Gastrocnemius medialis (tissue), 4 donors: ENCODE measurements at places on chromosomes 2 and 18.

DNA sequence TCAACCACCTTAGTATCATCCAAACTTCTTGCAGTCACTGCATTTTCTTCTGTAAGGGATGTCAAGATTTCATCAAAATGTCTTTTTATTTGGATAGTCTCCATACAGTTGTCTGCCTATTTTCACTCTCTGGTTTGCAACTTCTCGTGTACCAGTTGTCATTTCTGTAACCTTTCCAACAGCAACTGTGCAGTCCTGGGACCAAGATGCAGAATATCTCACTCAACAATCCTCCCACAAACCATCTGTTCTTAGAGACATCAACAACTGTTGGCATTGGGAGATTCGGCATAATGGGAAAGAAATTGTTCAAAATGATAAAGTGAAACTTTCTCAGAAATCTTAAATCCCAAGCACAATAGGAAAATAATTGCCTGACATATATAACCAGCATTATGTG, 933.6 kb upstream of the SLC39A10 start:
- DNase-seq = no peak

DNA sequence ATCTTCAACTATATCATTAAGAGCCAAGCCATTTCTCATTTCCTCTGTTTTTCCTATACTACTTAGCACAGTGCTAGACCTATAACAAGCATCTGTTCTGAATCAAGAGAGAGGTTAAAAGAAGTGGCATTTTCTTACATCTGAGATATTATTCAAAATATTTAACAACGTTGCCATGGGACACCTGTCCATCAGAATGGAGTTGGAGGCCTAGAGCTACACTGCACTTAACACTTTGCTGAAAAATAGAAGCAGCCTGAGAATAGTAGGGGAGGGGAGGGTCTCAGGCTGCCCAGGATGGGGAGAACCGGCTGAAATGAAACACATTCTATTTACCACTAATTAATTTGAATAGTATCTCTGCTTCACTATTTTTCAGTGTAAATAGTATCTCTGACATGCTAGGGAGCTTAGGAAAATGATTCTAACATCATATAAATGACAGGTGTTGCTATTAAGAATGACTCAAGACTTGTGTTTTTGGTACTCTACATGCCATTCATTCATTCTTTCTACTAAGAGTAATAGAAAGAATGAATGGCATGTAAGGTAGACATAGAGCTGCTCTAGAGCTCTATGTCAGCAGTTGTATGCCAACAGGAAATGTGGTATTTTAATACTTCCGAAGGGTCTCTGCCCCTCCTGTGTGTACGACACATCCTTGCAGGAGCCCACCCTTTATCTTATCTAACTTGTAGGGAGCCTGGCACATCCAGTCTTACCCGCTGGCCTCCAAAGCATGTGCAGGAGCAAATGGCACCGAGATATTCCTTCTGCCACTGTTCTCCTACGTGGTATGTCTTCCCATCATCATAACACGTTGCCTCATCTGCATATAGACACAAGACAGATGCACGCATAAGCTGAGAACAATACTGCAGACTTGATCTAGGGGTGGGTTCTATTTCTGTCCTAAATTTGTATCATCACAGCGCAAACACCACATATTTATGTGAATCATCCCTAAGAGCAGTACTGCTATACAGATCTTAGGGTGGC, 52.6 kb downstream of the ATIC start:
- no peak for DNase-seq

DNA sequence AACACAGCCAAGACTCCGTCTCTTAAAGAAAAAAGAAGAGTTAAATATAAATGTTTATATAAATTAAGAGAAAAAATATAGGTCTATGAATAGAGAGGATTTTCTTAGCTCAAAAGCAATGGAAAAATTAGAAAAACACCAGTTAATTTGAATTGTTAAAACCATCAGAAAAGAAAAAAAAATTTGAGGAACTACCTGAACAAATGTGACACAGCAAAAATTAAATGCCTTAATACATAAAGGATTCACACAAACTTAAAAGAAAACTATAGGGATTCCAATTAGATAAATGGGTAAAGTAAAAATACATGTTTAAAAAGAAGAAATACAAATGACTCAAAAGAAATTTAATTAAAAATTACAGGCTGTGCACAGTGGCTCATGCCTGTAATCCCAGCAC, 147.9 kb upstream of the DNMT3A start:
- no peak for DNase-seq

- no peak for DNase-seq
These were observed 48.1 kb upstream of the CTIF start for GRCh38 chr18:48490641-48491293.

- no peak for DNase-seq
These were observed 49.2 kb upstream of the TEX51 start for GRCh38 chr2:126849486-126849885.

GRCh38 chr2:105856581-105856980, 111.9 kb downstream of the NCK2 start:
- DNase-seq = no peak

DNA sequence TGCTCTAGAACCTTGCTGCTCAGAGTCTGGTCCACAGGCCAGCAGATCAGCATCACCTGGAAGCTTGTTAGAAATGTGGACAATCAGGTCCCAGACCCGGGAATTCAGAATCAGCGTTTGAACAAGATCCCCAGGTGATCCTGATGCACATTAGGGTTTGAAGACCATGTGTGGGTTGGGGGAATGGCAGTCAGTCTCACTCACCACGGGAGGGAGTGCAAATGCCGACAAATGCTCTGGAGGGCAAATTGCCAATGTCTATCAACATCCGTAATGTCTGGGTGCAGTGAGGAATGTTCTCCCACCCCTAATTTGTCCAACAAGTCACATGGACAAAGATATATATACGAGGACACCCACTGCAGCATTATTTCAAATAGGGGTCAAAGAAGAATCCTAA, 34.5 kb downstream of the INPP5D start:
- no peak for DNase-seq

DNA sequence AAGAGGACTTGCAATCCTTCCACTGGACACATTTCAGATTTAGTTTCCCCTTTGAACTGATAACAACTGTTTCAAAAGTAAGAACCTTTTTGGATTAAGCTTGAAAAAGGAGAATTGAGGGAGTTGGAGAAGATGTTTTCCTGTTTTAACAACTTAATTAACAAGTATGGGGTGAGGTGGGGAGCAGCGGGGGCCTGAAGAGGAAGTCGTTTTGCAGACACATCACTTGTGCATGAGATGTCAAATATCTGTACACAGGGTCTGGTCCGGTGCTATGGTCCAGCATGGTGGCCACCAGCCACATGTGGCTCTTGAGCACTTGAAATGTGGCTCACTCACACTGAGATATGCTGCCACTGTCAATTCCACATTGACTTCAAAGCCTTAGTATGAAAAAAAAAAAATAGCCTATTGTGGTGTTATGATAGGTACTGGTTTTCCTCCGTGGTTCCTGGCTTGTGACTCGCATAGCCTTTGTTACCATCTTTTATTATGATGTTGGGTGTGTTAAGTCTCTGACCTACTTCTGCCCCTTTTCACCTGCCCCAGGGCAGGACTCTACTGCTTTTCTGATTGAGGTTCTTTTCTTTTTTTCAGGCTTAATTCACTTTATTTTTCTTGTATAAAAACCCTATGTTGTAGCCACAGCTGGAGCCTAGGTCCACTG, 205.5 kb downstream of the BCL2 start:
- DNase-seq = no peak

GRCh38 chr2:135617501-135618015, 86.3 kb downstream of the R3HDM1 start:
- DNase-seq = no peak

DNA sequence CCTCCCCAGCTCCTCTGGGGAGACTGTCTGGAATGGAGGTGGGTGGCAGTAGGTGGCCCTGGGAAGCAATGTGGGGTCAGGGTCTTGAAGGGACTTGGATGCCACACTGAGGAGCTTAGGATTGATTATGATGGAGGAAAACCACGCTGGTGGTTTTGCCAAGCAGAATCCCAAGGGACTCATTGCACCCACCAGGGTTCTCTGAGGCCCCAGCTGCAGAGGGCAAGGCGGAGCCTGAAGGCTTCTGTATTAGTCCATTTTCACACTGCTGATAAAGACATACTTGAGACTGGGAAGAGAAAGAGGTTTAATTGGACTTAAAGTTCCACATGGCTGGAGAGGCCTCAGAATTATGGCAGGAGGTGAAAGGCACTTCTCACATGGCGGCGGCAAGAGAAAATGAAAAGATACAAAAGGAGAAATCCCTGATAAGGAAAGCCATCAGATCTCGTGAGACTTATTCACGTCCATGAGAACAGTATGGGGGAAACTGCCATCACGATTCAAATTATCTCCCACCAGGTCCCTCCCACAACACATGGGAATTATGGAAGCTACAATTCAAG, 87.2 kb upstream of the YWHAQ start:
- no peak for DNase-seq

GRCh38 chr2:145631561-145631960, 1111.6 kb upstream of the ZEB2 start:
- no peak for DNase-seq

- no peak for DNase-seq
These were observed 65.6 kb downstream of the CYP26B1 start for GRCh38 chr2:72082021-72082601.

DNA sequence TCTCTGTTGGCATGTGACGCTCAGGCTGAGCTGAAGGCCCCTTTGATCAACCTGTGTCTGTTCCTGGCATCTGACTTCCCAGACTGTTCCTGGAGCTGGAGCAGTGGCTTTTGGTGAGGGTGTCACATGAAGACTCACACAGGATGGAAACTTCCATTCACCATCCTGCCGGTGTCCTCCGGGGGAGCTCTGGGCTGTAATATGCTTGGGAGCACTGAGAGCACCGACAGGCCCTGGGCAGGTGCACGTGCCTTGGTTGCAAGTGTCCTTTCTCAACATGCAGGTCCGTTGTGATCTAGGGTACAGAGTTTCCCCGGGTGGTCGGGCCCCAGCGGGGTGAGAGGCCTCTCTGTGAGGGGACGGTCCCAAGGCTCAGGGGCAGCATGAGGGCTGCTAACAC, 24.8 kb upstream of the GBX2 start:
- no peak for DNase-seq

- no peak for DNase-seq
These were observed 231.7 kb upstream of the CCDC150 start for GRCh38 chr2:196407675-196408264.

DNA sequence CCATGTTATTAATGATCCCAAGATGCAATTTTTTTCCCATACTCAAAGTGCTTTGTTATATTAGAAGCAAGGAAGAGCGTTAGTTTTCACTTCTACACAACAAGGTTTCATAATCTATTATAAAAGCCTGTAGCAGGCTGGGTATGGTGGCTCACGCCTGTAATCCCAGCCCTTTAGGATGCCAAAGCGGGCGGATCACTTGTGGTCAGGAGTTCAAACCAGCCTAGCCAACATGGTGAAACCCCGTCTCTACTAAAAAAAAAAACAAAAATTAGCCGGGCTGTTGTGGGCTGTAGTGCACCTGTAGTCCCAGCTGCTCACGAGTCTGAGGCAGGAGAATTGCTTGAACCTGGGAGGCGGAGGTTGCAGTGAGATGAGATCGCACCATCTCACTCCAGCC, 19.0 kb upstream of the SERPINB2 start:
- DNase-seq = no peak

- DNase-seq = no peak
These were observed 48.0 kb downstream of the EFEMP1 start for GRCh38 chr2:55875434-55876135.

GRCh38 chr2:42182654-42183308, 13.6 kb downstream of the EML4 start:
- DNase-seq = no peak

DNA sequence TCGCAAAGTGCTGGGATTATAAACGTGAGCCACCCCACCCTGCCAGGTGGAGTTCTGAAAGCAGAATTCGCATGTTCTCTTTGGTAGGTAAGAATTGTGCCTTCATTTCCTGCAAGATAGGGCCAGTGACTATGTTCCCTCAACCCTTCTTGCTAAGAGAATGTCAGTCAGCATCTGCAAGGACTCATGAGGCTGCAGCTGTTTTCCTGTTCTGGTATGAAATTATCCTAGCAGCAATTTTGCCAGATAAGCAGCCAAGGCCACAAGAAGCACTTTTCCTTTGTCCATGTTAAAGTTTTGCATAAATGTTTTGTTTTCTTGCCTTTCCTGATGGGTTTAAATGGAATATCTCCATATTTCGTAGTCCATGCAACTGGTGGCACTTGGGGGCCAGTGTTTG, 6.8 kb upstream of the ARHGAP28 start:
- DNase-seq = no peak

DNA sequence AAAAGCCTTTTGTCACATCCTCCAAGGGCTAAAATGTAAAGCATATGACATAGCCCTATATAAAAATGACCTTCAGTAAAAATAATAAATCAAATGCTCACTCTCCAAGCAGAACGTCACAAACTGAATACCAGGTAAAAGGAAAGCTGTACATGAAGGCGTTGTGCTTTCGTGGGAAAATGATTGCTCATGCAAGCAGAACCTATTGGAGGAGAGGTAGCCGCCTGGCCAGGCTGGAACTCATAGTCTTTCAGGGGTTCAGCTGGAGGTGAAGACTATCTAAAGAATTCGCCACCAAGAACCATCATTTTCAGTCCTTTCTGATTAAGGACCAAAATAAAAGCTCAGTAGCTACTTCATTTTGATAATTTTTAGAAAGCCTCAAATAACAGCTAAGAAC, 44.7 kb downstream of the ANKRD44 start:
- no peak for DNase-seq

DNA sequence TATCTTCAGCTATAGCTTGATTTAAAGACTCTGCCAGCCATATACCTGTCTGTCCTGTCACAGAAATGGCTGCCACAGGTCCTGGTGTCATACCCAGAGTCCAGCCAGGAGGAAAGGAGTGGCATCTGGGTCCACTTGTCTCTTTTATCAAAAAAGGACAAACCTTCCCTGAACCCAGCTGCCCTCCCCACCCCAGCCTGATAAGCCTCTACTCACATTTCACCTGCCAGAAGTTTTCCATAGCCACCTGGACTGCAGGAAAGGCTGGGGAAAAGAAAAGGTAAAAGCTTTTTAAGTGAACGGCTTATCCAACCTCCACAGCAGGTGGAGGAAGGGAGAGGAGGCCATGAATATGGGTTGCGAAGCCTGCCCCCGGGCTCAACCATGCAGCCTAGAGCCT, 32.8 kb downstream of the TMEM163 start:
- DNase-seq = no peak

DNA sequence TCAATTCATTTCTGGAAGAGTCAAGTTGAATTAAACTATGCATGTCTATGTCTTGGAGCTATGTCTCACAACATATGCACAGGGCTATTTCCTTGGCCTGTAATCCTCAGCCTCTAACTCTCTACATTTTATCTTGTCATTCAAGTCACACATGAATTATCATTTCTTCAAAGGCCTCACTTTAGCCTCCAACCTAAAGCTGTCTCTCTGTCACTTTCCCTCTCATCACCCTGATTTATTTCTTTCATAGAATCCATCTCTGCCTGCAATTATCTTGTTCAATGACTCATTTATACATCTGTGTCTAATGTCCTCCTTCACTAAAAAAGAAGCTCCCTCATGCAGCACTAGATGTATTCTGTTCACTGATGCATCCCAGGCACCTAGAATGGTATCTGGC, 614.2 kb upstream of the REG3G start:
- DNase-seq = no peak

- DNase-seq = no peak
These were observed 123.6 kb upstream of the EFEMP1 start for GRCh38 chr2:56047136-56047535.

- DNase-seq = no peak
These were observed 36.7 kb downstream of the ARHGAP25 start for GRCh38 chr2:68771211-68771751.

- DNase-seq = no peak
These were observed 20.7 kb downstream of the COX7A2L start for GRCh38 chr2:42340045-42340937.
